ENCODE measurements at places on chromosomes 12 and 14.

DNA sequence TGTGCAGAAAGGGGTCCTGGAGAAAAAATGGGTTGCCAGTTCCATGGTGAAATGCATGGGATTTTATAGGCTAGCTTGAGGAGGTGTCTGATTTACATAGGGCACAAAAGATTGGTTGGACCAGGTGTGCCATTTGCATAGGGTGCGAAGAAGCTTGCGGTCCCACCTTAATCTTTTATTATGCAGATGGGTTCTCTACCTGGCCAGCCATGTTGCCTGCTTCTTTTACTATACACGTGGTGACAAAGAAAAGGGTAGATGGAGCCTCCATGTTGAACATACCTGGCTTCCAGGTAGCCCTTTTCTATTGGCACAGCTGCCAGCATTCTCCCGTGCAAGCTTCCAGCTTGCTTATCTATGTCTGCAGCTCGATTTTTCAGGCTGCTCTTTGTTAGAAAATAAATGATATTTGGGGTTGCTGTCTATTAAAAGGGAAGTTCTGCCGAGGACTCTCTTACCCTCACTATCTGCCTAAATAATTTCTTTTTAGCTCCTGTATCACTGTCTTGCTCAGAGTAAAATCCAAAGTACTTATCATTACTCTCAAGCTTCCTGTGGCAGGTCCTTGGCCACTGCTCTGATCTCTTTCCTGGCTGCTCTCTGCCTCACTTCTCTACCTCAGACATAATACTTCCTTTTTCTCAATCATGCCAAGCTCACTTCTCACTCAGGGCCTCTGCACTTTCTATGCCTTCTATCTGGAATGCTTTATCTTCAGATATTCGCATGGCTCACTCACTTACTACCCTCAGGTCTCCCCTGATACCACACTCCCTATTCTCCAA is 216.0 kb upstream of the DAAM1 start:
- DNase-seq, result no peak

DNA sequence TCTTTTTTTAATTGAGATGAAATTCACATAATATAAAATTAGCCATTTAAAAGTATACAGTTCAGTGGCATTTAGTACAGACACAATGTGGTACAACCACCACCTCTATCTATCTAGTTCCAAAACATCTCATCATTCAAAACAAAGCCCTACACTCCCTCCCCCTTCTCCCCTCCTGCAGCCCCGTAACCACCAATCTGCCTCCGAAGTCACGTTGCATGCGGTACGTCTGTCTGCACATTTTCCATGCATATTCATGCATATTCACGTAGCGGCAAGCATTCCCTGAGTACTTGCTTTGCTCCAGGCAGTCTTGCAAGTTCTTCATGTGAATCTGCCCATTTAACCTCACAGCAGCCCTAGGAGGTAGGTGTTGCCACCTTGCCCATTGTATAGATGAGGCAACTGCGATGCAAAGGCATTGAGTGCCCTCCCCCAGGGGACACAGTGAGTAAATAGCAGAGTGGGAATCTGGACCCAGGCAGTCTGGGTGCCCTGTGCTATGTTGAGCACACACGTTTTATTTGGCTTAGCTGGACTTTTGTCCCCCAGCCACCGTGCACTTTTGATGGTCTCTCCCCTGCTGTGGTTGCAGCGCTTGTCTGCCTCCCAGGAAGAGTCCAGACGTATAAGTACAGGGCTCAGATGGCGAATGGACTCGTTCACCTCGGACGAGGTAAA is 43.4 kb downstream of the RIN3 start:
- DNase-seq, result no peak

- DNase-seq, result no peak
These were observed 4.7 kb upstream of the COL2A1 start for GRCh38 chr12:48008950-48009349.

DNA sequence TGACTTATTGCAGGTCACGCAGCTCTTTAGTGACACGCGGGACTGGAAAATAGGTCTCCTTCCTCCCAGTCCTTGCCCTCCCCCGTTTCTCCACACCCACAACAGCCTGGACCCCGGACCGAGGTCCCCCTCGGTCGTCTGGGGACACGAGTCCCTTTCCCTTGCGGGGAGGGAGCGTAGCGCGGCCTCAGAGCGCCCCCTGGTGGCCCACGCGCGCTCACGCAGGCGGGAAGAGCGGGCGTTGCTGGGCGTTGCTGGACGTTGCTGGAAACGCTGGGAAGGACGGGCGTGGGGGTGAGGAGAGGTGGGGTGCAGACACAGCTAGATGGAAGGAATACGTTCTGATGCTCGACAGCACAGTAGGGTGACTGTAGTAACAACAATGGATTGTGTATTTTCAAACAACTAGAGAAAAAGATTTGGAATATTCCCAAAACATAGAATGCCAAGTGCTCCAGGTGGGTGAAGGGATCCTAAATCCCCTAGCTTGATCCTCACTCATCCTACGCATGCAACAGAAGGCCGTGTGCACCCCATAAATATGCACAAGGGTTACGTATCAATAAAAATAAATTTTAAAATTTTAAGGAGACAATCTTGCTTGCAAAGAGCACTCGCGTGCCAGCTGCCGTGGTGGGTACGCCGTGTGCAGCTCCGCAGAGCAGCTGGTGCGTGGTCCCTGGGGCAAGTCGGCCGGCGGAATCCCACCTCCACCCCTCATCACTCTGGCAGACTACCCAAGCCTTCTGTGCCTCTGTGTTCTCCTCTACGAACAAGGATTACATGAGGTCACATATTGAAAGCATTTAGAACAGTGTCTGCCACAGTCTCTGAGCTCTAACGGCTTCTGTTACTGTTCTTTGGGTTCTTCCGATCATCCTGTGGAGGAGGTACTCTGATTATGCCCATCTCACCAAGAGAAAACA is 87.4 kb downstream of the B4GALNT3 start:
- peak; percentile 89 for DNase-seq

DNA sequence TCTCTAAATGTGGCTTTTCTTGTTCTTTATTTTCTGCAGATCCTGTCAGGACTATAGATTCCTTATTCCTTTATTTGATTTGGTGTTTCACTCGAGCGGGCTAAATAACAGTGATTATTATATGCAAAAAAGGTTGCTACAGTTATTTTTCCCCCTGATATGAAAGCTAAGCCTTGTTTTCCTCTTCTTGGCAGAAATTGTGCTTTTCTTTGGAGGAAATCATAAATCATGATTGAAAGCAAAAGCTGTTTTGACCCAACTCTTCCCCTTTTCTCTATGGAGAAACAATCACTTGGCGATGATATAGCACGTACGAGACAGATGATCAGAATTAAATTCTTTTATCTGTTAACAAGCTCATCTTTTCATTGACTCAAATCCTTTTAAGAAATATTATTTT is 31.4 kb downstream of the PPFIBP1 start:
- DNase-seq, result no peak

- DNase-seq, result no peak
These were observed 106.9 kb downstream of the STXBP6 start for GRCh38 chr14:24943024-24943423.

GRCh38 chr12:81081726-81082125 is 3.8 kb downstream of the ACSS3 start:
- DNase-seq, result no peak

DNA sequence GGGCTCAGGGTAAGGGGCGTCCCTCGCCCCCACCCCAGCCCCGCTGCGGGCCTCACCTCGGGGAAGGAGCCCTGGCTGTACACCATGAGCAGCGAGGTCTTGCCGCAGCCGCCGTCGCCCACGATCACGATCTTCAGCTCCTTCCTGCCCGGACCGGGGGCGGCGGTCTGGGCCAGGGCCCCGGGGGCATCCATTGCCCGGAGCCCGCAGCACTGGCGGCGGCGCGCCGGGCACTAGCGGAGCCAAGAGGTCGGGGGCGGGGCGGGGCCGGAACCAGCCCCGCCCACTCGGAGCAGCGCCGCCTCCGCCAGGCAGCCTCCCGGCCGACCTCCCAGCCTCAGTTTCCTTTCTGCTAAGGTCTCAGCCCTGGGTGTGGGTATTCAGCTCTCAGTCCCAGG is at the start of gene RHOF:
Gene RHOF (minus strand): TSS at position 249 of the 398 bp plus-strand sequence. CDS start 55 bp downstream, at position 194.
- no peak for DNase-seq

GRCh38 chr14:45254771-45255170 is 1.8 kb upstream of the MIS18BP1 start:
- no peak for DNase-seq

DNA sequence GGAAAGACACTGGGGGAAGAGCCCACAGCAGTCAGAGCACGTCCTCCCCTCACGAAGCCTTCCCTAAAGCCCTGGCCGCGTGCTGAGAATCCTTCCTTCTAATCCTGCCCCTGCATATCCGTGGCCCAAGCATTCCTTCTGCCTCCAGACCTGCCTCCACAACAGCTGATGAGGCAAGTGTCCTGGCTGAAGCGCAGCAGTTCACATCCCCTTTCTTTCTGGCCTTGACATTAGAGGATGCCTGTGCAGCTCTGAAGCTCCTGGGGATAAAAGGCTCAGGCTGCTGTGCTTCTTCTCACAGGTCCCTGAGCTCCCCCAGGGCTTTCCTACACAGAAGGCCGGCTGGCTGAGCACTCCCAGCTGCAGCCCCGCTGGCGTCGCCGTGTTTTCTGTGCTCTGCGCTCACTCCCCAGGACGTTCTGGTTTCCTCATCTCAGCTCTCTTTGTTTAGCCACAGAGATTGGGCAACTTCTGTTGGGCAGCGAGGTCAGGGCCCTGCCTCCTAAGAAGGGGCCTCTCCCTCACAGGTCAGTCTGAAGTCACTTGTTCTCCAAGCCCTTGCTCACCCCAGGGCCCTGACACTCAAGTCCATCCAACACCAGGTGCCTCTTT is 45.8 kb downstream of the NINJ2 start:
- DNase-seq, result no peak

GRCh38 chr14:105086833-105087307 is 21.6 kb upstream of the GPR132 start:
- DNase-seq, result no peak

DNA sequence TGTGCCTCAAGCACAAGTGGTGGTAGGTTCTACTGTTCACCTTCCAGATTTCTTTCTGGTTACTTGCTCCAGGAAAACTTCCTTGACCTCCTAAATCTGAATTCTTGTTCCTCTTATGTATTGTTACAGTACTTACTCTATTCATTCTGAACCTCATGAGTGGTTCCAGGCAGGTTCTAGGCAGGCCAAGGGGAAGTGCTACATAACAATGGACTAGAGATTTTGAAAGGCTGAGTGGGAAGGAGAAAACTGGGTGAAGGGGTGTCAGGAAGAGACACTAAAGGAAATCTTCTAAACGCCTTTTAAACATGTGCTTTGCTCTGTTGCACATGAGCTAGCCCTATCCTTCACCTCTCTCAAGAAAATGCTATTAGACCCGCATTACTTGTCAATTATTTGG is 1.6 kb downstream of the YARS2 start:
- DNase-seq, result no peak

GRCh38 chr12:67669934-67670631 is 21.5 kb downstream of the DYRK2 start:
- no peak for DNase-seq

DNA sequence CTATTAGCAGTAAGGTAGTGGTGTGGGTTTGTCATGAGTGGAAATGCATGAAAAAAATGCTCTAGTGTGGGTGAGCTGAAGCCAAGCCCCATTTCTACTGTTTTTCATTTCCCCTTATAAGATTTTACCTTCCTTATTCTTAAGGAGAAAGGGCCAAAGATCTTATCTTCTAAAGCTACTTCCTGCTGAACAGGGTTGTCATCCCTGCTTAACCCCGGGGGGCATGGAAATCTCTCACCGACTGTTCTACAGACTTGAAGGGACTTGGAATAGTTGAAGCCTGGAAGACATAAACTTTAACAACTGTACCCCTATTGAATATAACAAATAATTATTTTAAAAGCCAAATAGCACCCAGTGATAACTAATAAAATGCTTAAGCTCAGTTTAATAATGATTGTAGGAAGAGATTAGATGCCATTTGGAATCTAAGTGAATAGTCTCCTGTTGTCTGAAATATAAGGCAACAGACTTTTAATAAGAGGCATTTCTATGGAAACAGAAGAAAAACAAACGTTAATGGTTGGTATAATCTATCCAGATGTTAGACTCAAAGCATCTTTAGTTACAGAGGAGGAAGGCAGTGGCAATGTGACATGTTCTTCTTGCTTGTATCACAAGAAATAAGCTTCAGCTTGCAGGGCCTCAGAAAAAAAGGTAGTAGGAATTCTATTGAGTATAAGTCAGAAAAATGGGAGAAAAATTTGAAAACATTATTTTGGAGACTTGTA is 1.8 kb upstream of the GMFB start:
- DNase-seq, result no peak

DNA sequence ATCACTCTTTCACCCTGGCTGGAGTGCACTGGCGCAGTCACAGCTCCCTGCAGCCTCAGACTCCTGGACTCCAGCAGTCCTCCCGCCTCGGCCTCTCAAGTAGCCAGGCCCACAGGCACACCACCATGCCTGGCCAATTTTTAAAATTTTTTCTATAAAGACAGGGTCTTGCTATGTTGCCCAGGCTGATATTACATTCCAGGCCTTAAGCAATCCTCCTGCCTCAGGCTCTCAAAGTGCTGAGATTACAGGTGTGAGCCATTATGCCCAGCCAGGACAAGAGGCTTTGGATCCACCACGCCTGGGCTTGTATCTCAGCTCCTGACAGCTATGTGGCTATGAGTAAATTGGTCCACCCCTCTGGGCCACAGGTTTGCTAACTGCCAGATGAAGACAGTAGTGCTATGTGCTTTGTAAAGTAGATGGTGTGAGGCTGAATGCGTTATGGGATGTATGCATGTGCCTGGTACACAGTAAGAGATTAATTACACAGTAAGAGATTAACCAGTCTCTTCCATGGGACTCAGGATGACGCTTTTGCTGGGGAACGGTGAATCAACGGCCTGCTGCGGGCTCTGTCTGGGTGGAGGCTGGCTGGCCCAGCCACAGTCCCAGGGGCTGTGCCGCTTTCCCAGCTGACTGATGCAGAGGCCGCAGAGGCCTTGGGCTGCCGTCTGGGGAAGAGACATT is 53.3 kb upstream of the NCOR2 start:
- DNase-seq, result no peak

GRCh38 chr12:32549675-32550079 is 129.4 kb upstream of the DNM1L start:
- no peak for DNase-seq

DNA sequence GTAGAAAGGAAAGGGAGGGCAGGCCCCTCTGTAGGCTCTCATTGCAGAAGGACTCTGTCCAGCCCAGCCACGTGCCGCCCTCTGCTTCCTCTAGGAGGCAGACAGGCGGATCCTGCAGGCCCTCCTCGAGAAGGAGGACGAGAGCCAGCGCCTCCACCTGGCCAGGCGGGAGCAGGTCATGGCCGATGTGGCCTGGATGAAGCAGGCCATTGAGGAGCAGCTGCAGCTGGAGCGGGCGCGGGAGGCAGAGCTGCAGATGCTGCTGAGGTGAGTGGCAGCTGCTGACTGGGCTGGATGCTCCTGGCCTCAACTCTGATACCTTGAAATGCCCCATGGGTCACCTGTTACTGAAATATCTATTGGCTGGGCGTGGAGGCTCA is 10.9 kb downstream of the TCHP start:
- no peak for DNase-seq

- no peak for DNase-seq
These were observed 59.5 kb downstream of the ETNK1 start for GRCh38 chr12:22684140-22685118.

- no peak for DNase-seq
These were observed 11.6 kb upstream of the KIF26A start for GRCh38 chr14:104126753-104127152.

Data from posterior cingulate gyrus (tissue), 11 donors.